Neural crest cell (in vitro differentiated cells): ENCODE measurements at places on chromosomes 7 and 10. TPM values are rescaled to one million over a fixed set of nuclear protein-coding genes. Genes with fewer than 3 reads are reported as not detected.

HOXA7 gene
- 7.1 and 8.8 TPM in 2 replicates for total RNA-seq

ASAH2 gene
- 5.9 and 6.9 TPM in 2 replicates for total RNA-seq

ZNF212 gene
- 15.8 and 15.9 TPM in 2 replicates for total RNA-seq

INPP5A gene
- total RNA-seq, result 34.8 and 35.4 TPM in 2 replicates

PCLO gene
- 3.5 TPM in 2 replicates for total RNA-seq

GIMAP2 gene
- not detected in 2 replicates for total RNA-seq

NEUROD6 gene
- total RNA-seq, result not detected in 2 replicates

MSS51 gene
- 2.1 and 2.6 TPM in 2 replicates for total RNA-seq

SLC39A12 gene
- total RNA-seq, result not detected in 2 replicates

DNA sequence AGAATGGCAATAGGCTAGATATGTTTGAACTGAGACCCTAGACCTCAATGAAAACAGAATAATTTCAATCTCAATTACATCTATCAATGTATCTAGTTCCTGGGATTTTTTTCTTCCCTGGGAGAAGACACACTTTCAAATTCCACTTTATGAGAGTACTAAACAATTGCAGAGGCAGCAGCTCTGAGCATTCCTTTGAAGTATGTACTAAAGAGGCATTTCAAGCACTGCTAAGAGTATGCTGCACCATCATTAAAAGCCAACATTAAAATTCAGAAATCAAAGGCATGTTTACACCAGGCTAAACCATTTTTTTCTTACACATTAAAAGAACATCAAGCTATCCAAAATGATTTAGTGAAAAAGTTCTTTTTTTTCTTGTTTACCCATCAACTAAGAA lies 297.9 kb upstream of the CACNA2D1 start:
- no peak for DNase-seq

- no peak for DNase-seq
These were observed 554.4 kb downstream of the INHBA start for GRCh38 chr7:41148521-41148951.

GRCh38 chr7:149624006-149624405 lies 126.4 kb upstream of the ZNF746 start:
- DNase-seq, result no peak

- no peak for DNase-seq
These were observed 47.7 kb upstream of the GTF2IRD1 start for GRCh38 chr7:74405899-74406512.

DNA sequence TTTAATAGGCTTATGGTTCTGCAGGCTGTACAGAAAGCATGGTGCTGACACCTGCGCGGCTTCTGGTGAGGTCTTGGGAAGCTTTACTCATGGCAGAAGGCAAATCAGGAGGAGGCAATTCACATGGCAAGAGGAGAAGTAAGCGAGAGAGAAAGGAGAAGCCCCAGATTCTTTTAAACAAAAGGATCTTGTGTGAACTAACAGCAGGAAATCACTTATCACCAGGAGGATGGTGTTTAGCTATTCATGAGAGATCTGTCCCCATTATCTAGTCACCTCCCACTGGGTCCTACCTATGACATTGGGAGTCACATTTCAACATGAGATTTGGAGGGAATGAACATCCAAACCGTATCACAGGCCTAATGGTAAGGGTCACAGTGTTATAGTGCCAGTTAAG lies 678.0 kb upstream of the KCND2 start:
- DNase-seq, result no peak

DNA sequence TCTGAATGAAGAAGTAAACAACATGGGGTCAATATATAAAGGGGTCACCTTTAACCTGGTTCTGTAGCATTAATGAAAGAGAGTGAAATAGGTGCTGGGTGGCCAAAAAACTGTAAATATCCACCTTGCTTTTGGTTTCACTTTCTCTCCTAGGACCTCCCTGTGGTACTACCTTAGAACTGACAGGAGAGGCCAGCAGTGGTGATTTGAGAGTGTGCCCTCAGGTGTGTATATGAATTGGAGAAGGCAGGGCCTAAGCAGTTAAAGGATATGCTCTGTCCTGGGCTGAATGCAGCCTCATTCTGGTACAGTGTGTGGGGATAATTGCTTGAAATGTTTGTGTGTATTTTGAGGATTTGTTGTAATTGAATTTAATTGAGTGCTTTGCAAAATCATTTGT lies 62.0 kb downstream of the BBS9 start:
- no peak for DNase-seq

DNA sequence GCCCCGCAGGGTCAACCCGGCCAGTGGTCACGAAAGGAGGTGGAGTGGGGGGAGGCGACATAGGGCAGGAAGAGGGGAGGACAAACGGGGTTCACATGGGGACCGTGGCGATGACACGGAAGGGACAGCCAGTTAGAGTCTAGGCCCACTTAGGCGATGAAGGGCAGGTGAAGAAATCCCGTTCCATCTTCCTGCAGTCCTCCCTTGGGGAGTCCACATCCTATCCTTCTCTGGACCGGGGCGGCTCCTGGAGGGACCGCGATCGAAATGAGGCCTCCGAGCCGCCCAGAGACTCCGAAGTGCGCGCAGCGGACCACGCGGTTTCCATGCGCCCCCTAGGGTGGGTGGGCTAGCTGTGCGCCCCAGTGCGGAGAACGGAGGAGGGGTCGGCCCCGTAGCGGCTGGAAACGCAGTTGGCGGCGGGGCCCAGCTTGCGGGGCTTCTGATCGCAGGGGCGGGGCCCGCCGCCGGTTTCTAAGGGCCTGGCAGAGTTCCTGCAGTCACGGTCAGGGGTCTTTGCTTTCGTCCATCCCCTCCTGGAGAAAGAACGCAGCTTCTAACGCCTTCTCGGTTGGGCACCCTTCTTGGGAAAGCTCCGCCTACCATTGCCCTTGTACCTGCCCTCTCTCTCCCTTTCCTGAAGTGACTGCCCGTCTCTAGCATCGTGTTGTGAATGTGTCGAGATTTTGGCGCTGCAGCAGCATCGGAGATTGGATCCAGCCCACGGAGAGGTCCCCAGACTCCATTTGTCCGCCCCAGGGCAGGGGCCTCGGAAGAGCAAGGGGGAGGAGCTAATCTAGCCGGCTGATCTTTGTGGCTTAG lies 17.9 kb upstream of the TMEM225B start:
- DNase-seq, result peak; percentile 79

DNA sequence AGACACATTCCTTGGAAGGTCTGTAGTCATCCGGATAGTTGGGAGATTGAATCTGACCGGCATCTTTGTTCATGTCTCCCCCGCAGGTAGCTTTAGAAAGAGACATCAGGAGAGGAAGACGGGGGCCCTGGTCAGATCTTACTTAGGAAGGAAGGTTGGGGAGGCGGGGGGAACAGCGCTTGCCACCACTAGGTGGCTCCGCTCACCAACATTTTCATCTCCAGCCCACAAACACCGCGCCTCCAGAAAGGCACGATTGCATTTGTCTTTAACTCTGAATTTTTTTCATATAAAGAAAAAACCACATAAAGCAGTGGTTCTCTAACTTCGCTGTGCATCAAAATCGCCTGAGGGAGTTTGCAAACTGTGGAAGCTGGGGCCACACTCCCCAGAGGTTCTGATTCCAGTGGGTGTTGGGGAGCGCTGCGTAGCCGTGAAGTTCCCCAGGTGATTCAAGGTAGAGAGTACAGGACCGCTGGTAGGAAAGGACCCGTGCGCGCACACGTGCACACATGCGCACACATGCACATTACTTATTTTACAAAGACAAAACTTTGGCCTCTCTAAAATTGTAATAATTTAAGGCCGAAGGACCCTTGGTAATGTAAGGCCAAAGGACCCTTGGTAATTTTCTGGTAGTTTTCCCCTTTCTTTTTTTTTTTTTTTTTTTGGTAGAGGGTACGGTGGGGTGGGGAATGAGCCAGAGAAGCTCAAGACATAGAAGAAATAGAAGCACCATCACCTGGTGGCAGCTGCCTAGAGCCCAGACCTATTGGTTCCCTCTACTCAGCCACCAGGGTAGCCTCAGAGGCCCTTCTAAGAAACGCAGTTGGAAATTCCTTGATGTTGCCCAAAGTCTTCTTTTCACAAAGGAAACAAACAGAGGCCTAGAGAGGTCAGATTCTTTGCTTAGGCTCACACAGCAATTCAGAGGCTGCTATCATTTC lies 37.4 kb upstream of the OPALIN start:
- DNase-seq, result peak; percentile 66

- DNase-seq, result no peak
These were observed 6.0 kb downstream of the CCDC186 start for GRCh38 chr10:114167985-114168384.

DNA sequence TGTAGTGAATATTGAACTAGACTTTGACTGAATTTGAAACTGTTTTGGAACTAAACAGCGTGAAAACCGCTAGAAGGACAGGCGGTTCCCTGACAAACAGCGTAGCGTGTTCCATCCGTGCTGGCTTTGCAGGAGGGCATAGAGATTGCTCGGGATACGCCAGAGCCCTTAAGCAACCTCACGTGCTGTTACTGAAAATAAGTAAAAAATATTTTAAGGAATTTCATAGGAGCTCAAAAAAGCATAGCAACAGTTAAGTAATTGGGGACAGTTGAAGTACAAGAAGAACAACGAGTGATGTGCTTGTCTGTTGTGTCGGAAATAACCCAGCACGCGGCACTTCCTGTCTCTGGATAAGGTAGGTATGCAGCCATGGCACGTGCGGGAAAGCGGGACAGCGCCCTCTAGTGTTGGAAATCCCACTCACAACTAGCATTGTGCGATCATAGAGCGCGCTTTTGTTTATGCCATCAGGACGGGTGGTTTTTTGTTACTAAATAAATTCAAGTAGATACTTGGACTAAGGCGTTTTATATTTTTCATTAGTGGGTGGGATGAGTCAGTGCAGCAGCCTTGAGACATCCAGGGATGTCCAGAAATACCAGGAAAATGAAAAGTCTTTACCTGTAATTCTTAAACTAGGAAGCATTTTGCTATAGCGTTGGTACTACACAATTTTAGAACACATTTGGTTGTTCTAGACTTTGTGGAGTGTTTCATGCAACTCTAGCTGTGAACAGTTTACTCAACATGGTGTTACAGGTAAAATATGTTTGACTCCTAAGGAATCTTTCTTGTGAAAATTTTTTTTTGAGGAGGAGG lies 50.4 kb downstream of the DNAJB6 start:
- peak; percentile 75 for DNase-seq

- no peak for DNase-seq
These were observed 567 bp downstream of the KCNH2 start for GRCh38 chr7:150977382-150978125.

- DNase-seq, result no peak
These were observed 1.6 kb downstream of the MSRB2 start for GRCh38 chr10:23096802-23097549.

GRCh38 chr7:81333004-81333403 lies 414.2 kb upstream of the SEMA3C start:
- no peak for DNase-seq
